EL (cell line): ENCODE measurements at places on chromosomes 3 and 15.
A peak's percentile ranks its signal among the peaks of the same experiment; 100 is the strongest.

- DNase-seq: peak; percentile 77
These were observed 67.8 kb downstream of the UBP1 start for GRCh38 chr3:33372218-33373081.

DNA sequence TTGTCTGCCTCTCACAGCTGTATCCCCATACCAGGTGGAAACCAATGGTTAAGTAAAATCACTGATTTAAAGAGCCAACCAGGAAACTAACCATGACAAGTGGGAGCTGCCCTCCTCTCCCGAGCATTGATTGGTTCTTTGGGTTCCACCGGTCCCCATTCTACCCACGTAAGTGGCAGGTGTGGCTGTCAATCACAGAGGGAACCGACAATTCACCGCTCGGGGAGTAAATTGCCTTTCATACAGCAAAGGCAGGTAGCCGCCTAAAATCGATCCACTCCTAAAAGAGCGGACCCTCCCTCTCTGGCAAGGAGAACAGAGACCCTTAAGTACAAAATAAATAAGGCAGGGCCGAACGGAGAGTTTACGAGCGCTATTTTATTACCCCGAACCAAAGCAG is 1.2 kb downstream of the ERC2 start:
- DNase-seq: peak; percentile 61

GRCh38 chr3:156551261-156551660 is 3.7 kb downstream of the SSR3 start:
- DNase-seq: peak; percentile 86

DNA sequence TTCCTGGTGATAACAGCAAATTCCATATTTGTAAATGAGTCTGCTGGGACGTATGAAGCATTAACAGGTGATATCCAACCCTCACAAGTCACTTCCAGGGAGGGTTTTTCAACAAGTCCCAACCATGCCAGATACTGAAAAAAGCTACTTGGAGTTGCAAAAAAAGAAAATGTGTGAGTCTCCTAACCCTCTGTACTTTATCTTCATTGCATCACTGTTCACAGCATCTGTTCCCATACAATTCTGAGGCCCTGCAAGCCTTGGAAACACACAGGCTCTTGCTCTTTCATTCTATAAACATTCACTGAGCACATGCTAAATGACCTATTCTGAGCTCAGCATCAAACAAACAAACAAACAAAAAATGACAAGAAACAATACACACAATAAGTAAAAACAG is 120.8 kb downstream of the RFTN1 start:
- no peak for DNase-seq

DNA sequence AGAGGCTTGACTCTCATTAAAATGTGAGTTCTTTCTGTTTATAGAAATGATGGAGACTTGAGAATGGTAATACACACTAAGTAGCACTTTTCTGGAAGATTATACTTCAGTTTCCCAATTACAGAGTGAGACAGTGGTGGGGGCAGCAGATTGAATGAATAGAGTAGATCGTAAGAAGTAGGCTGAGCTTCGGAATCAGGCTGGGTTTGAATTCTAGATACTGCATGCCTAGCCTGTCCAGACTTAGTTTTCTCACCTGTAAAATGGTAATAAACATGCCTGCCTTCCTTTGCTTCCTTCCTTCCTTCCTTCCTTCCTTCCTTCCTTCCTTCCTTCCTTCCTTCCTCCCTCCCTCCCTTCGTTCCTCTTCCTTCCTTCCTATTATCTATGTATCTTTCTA is 8.1 kb downstream of the IL1RAP start:
- no peak for DNase-seq

GRCh38 chr3:78580681-78581080 is 1187.1 kb downstream of the ROBO1 start:
- peak; percentile 10 for DNase-seq

DNA sequence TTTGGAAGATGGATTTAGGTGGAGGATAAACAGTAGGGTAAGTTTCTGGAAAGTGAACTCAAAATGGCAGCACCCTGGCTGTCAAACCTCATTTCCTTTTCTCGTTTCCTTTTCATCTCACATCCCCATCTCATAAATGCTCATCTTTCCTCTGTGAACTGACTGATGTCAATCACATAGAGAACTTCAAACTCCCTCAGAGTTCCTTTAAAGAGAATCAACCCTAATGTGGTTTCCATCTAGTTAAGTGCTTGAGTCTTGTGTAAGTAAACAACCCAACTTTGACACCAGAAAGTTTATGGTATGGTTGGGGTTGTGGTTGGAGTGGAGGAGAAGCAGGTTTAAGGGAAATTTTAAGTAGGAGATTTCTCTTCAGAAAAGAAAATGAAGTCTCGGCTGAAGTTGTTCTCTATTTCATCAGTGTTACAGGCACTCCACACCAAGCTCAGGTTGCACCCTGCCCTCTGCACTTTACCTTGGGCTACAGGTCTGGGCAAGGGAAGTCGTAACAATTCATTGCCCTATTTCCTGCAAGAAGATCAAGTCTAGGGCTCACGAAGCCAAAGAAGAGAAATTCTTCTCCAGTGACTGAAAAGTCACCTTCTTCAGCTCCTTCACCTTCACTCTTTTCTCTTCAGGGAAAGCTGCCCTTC is 34.4 kb upstream of the TNIK start:
- DNase-seq: no peak

DNA sequence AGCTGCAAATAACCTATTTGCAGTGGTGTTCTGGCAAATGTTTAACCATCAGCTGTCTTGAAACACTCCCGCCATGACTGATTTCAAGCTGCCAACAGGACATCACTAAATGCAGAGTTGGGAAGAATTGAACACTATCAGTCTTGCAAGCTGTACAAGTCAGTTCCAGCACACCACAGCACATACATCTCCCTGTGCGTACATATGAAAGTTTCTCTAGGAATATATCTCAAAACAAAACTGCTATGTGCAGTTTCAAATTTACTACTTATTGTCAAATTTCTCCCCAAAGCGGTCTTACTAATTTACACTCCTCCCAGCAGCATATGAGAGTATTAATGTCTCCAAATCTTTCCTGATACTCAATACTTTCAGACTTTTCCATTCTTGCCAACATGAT is 30.4 kb upstream of the CORO2B start:
- DNase-seq: no peak

- peak; percentile 67 for DNase-seq
These were observed 59.3 kb downstream of the C3orf85 start for GRCh38 chr3:109195815-109196214.

GRCh38 chr3:197545571-197545970 is 10.2 kb downstream of the BDH1 start:
- no peak for DNase-seq

DNA sequence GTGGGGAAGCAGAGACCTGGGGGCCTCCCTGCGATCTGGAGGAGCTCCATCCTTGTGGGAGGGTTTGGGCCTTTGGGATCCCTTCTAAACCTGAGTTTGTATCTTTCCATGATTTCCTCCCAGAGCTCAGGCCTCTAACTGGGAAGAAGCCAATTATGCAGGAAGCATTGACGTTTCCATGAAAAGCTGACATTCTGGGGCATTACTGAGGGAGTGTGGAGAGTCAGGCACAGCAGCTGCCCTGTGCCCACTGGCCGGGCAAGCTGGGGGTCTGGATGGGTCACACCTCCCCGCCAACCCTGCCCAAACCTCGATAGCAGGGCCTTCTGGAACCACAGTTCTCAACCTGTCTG is 74.9 kb downstream of the EFCAB12 start:
- DNase-seq: no peak

- DNase-seq: no peak
These were observed 30.3 kb downstream of the SEC61A1 start for GRCh38 chr3:128082546-128082945.

DNA sequence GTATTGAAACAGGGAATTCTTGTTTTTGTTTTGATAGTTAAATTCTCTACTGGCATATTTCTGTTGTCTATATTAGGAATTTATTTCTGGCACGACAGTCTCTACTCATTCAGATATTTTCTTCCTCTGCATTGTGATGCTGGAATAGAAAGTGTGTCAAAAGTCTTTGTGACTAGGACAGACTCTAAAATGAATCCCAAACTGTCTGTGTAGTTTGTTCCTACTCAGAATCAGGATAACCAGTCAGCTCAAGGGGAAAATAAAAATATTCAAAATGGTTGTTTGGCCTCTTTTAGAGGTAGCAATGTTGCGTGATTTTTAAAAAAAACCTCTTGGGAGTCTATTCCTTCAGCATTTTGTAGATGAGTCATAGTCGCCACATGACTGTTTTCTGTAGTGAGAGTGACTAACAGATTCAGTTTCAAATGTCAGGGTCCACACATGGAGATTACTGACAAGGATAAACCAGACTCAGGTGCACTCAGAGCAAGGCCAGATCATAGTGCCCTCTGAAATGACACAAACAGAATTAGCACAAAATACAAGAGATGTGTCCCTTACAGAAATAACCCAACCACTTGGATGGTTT is 13.1 kb downstream of the SLC7A14 start:
- peak; percentile 81 for DNase-seq

DNA sequence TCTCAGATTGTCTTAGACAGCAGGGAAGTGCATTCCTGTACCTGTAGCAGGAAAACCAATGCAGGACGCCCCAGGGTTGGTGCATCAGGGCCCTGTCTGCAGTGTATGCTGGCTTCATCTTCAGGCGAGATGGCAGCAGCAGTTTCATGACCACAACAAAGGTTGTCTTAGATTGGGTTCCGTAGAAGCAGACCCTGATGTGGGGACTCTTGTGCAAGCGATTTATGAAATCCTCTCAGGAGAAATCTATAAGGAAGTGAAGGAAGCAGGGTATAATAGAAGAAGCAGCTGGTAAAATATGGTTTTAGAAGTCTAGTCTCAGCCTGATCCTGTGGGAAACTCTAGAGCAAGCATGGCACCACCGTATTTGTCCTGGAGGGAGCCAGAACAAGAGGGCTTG is 25.0 kb downstream of the DNAH1 start:
- DNase-seq: no peak

DNA sequence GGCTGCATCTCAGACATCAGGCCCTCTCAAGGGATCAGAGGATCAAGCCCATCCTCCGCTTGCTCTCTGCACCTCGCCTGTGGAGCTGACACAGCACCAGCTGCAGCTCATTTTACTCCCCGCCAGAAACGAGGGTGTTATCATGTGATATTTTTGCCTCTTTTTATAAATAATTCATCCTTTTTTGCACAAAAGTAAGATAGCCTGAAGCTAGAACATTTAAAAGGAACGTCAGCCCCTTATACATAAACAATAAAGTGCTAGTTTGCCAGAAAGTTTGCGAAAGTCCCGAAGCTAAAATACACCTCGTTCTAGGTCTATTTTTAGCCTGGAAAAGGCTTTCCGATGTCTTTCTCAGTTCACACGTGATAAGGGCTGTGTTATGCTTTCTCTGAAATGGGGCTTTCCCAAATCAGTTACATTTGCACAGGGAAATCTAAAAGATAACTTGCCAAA is 9.6 kb upstream of the FAM174B start:
- DNase-seq: no peak
